ENCODE measurements at places on chromosomes 1 and 21. TPM values are rescaled to one million over a fixed set of nuclear protein-coding genes. Genes with fewer than 3 reads are reported as not detected.

GRCh38 chr1:16617778-16618580 is 4.6 kb upstream of the NBPF1 start:
- H3K27me3 ChIP-seq: no peaks in the 10 kb centered on the region
- H3K4me1 ChIP-seq: no peaks in the 10 kb centered on the region
- DNase-seq: peak; percentile 31
- no peak overlapping the region for H3K27ac ChIP-seq
- H3K36me3 ChIP-seq: no peaks in the 10 kb centered on the region

- H3K36me3 ChIP-seq: peaks cover 2% of the 10 kb centered on the region
- H3K4me1 ChIP-seq: peaks cover 41% of the 10 kb centered on the region
- H3K4me3 ChIP-seq: peak within 1 kb of the TSS; percentile 82
- peaks cover 11% of the 10 kb centered on the region for H3K27me3 ChIP-seq
- no peak for DNase-seq
These were observed at the start of gene RAB13 for GRCh38 chr1:153985941-153986761. Gene RAB13, minus strand, starts transcription at chr1:153986339. Its CDS starts 103 bp downstream, at chr1:153986236.

DNA sequence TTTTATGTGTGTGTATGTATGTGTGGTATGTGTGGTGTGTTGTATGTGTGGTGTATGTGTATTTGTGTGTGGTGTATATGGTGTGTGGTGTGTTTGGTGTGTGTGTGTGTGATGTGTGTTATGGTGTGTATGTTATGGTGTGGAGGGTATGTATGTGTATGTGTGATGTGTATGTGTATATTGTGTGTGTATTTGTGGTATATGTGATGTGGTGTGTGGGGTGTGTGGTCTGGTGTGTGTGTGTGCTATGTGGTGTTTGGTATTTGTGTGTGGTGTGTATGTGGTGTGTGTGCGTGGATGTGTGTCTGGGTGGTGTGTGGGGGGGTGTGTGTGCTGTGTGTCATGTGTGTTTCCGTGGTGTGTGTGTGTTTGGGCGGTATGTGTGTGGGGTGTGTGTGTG is 59.3 kb downstream of the SH3BGR start:
- no peaks in the 10 kb centered on the region for H3K4me1 ChIP-seq
- no peak overlapping the region for H3K4me3 ChIP-seq
- no peaks in the 10 kb centered on the region for H3K36me3 ChIP-seq
- DNase-seq: no peak

DNA sequence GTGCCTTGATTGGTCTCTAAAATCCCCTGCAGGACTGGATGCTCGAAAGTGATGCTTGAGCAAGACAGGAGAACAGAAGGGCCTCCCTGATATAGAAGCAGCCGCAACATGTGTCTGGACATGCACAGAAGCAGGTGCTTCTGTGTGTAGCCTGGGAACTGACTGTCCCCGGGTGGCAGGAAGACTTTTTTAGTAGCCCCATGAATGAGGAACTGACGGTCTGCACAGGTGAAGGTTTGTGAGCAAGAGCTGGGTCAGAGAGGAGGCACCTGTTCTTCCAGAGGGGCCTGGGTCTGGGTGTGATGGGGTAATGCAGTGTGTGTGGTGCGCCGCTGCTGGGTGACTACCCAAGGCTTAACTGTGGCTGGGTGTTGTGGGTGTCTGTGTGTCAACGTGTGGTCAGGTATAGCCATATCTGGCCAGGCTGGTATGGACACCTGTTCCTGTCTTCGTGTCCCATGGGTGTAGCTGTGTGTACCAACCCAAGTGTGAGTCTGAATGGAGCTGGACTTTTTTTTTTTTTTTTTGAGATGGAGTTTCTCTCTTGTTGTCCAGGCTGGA is 39.1 kb upstream of the FOXO6 start:
- H3K4me1 ChIP-seq: peaks cover 7% of the 10 kb centered on the region
- peaks cover 7% of the 10 kb centered on the region for H3K27me3 ChIP-seq

GRCh38 chr1:15975805-15976680 is at the start of gene ZBTB17:
Gene ZBTB17, minus strand, starts transcription at chr1:15976101. Its CDS starts 27,606 bp downstream, at chr1:15948495.
- peak within 1 kb of the TSS; percentile 96 for H3K4me3 ChIP-seq
- peaks cover 5% of the 10 kb centered on the region for H3K27me3 ChIP-seq
- peak; percentile 95 for DNase-seq
- H3K4me1 ChIP-seq: peaks cover 37% of the 10 kb centered on the region

DNA sequence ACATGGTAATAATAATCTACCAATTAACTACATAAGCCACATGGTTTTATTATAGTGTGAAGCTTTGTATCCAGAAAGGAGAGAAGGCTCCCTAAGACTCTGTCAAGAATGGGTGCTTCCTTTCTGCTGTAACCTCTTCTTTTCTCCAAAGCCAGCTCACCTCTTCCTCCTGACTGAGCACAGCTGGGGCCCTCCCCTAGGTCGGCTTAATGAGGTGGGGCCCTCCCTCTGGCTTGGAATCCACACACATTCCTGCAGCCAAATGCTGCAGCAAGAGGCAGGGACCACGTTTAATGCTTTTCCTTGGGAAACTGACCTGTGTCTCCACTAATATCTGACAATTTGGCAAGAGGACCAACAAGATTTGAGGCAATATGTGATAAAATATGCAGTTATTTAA is 94.8 kb downstream of the DSCAM start:
- H3K27ac ChIP-seq: no peak overlapping the region
- no peak for DNase-seq
- H3K4me1 ChIP-seq: no peaks in the 10 kb centered on the region
- no peak overlapping the region for H3K4me3 ChIP-seq
- no peaks in the 10 kb centered on the region for H3K36me3 ChIP-seq

- H3K4me3 ChIP-seq: no peak overlapping the region
- peak; percentile 59 for DNase-seq
- no peaks in the 10 kb centered on the region for H3K36me3 ChIP-seq
- no peaks in the 10 kb centered on the region for H3K4me1 ChIP-seq
These were observed 23.9 kb downstream of the COL6A1 start for GRCh38 chr21:46005481-46005881.

- H3K4me1 ChIP-seq: no peaks in the 10 kb centered on the region
- DNase-seq: no peak
- no peaks in the 10 kb centered on the region for H3K27me3 ChIP-seq
- no peaks in the 10 kb centered on the region for H3K36me3 ChIP-seq
- no peak overlapping the region for H3K4me3 ChIP-seq
These were observed 111.2 kb upstream of the KIF26B start for GRCh38 chr1:245043611-245043940.

- no peak overlapping the region for H3K27ac ChIP-seq
- H3K4me3 ChIP-seq: no peak overlapping the region
- DNase-seq: no peak
- H3K36me3 ChIP-seq: no peaks in the 10 kb centered on the region
- no peaks in the 10 kb centered on the region for H3K4me1 ChIP-seq
These were observed 166.5 kb downstream of the TPR start for GRCh38 chr1:186208405-186209129.

GRCh38 chr1:6833804-6834203 is 48.5 kb downstream of the CAMTA1 start:
- H3K36me3 ChIP-seq: no peaks in the 10 kb centered on the region
- DNase-seq: no peak
- no peak overlapping the region for H3K4me3 ChIP-seq

- no peaks in the 10 kb centered on the region for H3K27me3 ChIP-seq
- peaks cover 21% of the 10 kb centered on the region for H3K36me3 ChIP-seq
- H3K27ac ChIP-seq: no peak overlapping the region
- no peak overlapping the region for H3K4me3 ChIP-seq
These were observed 27.0 kb upstream of the IL12RB2 start for GRCh38 chr1:67280696-67281095.

GRCh38 chr1:180779584-180779983 is 133.1 kb upstream of the KIAA1614 start:
- H3K4me1 ChIP-seq: peaks cover 5% of the 10 kb centered on the region
- DNase-seq: no peak
- no peak overlapping the region for H3K27ac ChIP-seq
- H3K27me3 ChIP-seq: no peaks in the 10 kb centered on the region
- no peaks in the 10 kb centered on the region for H3K36me3 ChIP-seq
- no peak overlapping the region for H3K4me3 ChIP-seq

DNA sequence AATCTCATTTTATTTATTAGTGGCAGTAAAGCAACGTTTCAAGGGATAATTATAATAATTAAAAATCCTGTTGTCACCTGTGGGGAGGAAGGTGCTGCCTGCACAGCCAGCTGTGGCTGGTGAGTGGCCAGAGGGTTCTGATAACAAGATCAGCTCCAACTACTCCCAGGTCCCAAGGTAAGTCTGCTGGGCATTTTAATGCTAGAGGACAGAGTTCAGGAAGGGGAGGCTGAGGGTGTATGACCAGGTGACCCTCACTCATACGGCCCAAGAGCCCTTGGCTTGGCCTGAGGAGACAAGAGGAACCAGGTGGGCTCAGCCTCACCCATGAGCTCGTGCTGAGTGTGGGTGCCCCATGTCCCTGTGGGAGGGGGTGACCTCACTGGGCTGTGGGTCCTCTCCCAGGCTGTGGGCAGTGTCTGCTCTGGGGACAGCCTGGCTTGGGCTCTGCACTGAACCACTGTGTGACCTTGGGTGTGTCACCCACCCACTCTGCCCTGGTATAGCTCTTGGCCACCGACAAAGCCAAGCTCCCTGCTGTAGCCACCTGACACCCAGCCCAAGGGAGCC is 223.8 kb downstream of the PTPRU start:
- no peaks in the 10 kb centered on the region for H3K4me1 ChIP-seq
- no peak overlapping the region for H3K4me3 ChIP-seq
- peaks cover under 1% of the 10 kb centered on the region for H3K36me3 ChIP-seq
- DNase-seq: peak; percentile 29
- H3K27ac ChIP-seq: no peak overlapping the region

DNA sequence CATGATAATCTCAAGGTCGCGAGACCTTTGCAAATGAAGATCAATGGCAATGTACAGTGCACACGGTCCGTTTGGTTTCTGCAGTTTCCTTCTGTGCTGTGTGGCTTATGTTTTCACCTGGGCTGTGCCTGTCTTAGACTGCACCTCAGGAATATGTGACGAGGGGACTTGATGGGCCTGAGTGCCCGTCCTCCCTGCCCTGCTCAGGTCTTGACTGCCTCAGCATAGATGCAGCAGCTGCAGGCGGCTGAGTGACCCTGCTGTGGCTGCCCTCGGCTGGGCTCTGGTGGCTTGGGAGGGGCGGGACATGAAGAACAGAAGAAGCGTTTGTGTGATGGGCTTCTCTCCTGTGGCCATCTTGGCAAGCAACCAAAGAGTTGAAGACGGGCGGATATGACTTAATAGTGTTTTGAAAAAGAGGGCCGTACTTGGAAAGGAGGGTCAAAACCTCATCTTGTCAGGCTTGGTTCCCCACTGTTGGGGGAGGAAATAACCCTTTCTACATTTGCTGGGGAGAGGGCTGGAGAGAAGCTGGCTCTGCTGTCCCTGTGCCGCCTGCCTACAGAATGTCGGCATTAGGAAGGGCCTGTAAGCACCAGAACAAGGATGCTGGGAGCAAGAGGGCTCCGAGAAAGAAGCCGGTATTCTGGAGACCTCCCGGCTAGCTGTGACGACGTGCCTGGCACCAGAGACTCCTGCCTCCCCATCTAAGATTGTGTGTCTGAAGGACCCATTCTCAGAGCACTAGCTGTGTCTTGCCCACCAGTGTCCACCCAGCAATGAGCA is 7.1 kb downstream of the MYBPHL start:
- H3K4me3 ChIP-seq: no peak overlapping the region
- no peaks in the 10 kb centered on the region for H3K4me1 ChIP-seq
- H3K27me3 ChIP-seq: peaks cover 10% of the 10 kb centered on the region
- H3K36me3 ChIP-seq: no peaks in the 10 kb centered on the region

GRCh38 chr1:107777664-107778047 is 187.3 kb downstream of the VAV3 start:
- H3K27me3 ChIP-seq: no peaks in the 10 kb centered on the region
- no peak overlapping the region for H3K4me3 ChIP-seq
- DNase-seq: no peak
- H3K36me3 ChIP-seq: no peaks in the 10 kb centered on the region

DNA sequence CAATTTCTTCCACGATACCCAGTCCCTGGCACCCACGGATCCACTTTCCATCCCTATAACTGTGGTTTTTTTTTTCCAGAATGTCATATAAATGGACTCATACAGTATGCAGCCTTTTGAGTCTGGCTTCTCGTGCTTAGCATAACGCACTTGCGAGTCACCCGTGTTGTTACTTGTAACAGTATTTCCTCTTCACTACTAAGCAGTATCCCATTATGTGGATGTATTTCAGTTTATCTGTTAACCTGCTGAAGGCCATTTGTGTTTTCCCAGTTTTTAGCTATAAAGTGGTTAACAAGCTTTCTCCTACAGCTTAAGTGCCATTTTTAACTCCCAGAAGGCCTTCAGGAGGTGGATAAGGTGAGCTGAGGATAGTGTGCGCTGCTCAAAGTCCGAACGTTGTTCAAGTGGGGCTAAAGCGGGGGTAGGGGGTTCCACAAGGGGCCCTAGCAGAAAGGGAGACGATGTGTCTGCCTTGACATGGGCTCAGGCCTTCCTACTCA is 829 bp downstream of the ADAR start:
- H3K27me3 ChIP-seq: no peaks in the 10 kb centered on the region
- peak overlapping the region; percentile 98 for H3K4me3 ChIP-seq
- no peak for DNase-seq
- peaks cover 61% of the 10 kb centered on the region for H3K4me1 ChIP-seq

GRCh38 chr1:200644021-200644420 is 23.5 kb upstream of the KIF14 start:
- DNase-seq: no peak
- no peak overlapping the region for H3K4me3 ChIP-seq
- H3K27ac ChIP-seq: no peak overlapping the region
- H3K4me1 ChIP-seq: peaks cover 4% of the 10 kb centered on the region
- no peaks in the 10 kb centered on the region for H3K27me3 ChIP-seq

DNA sequence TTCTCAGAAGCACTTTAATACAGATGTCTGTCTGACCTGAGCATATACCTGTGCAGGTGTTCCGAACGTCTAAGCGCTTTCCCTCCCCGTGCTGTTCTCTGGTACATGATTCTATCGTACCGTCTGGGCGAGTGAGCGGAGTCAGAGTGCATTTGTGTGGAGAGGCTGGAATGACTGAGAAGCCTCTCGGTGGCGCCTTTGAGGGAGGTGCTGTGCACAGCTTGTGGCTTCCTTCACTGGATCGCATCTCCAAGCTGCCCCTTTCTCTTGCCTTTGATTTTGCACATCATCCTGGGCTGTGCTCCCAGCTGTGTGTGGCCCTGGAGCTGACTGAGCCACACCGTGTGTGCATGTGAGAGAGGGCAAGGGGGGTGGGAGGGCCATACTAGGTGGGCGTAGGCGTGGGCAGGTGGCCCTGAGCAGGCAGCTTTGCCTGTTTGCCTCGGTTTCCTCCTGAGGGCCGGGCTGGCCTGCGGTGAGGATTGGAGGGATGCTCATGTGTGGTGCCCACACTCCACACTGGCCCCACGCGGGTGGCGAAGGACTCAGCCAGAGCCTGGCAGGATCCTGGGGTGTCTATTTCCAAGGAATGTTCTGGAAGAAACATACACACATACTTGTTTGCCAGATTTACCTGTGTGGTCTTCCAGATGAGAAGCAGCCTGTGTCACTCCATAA is 105.3 kb downstream of the ADARB1 start:
- H3K4me1 ChIP-seq: no peaks in the 10 kb centered on the region
- no peaks in the 10 kb centered on the region for H3K36me3 ChIP-seq
- no peaks in the 10 kb centered on the region for H3K27me3 ChIP-seq
- H3K4me3 ChIP-seq: no peak overlapping the region

- peak overlapping the region; percentile 12 for H3K4me3 ChIP-seq
- DNase-seq: peak; percentile 81
- H3K36me3 ChIP-seq: no peaks in the 10 kb centered on the region
- peaks cover 32% of the 10 kb centered on the region for H3K27me3 ChIP-seq
- peaks cover 15% of the 10 kb centered on the region for H3K4me1 ChIP-seq
These were observed 18.8 kb downstream of the KNCN start for GRCh38 chr1:46532498-46533178.

GRCh38 chr1:93774707-93775106 is 93.1 kb upstream of the BCAR3 start:
- no peaks in the 10 kb centered on the region for H3K36me3 ChIP-seq
- no peaks in the 10 kb centered on the region for H3K4me1 ChIP-seq
- no peak for DNase-seq
- H3K4me3 ChIP-seq: no peak overlapping the region

Gene MYBPH
- not detected for total RNA-seq

Gene LRP8
- 87.8 TPM for total RNA-seq

Gene PTPRC
- 334 TPM for total RNA-seq

Gene C1orf94
- total RNA-seq: not detected

Gene KLF17
- total RNA-seq: not detected

Gene LIN28A
- not detected for total RNA-seq

Gene COL11A1
- not detected for total RNA-seq

All from natural killer cell treated with Interleukin-12 subunit alpha and Interleukin-12 subunit beta and Interleukin-15 and Interleukin-18, amount 100 ng/mL, for 72 hours (primary cell).